ENCODE measurements at places on chromosomes 6 and 20. TPM values are rescaled to one million over a fixed set of nuclear protein-coding genes. Genes with fewer than 3 reads are reported as not detected.

DNA sequence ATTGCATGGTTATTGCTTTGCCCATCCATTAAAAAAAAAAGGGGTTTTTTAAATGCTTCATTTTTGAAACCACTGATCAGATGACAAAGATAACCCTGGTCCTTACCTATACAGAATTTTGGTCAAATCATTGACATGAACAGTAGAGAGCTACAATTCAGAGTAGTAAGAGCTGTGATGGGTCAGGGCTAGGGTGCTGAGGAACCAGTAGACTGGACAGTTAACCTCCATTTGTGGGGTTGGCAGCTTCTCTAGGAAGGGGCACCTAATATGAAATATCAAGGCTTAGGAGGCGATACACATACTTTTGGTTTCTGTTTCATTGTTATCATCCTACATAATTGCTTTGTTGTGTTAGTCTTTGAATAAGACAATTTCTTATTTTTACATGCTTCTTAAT is 55.1 kb downstream of the ORC3 start:
- peak overlapping the region; percentile 52 for H3K27ac ChIP-seq
- H3K4me3 ChIP-seq, result peak overlapping the region; percentile 86
- peaks cover 4% of the 10 kb centered on the region for H3K4me1 ChIP-seq
- DNase-seq, result no peak
- peaks cover 3% of the 10 kb centered on the region for H3K36me3 ChIP-seq

GRCh38 chr6:94859924-94860323 is 717.4 kb upstream of the MANEA start:
- H3K4me1 ChIP-seq, result no peaks in the 10 kb centered on the region
- no peaks in the 10 kb centered on the region for H3K27me3 ChIP-seq
- no peak for DNase-seq

GRCh38 chr6:81594501-81594900 is 158.0 kb downstream of the TENT5A start:
- no peak overlapping the region for H3K27ac ChIP-seq
- no peaks in the 10 kb centered on the region for H3K36me3 ChIP-seq
- H3K4me1 ChIP-seq, result no peaks in the 10 kb centered on the region
- no peak for DNase-seq
- no peak overlapping the region for H3K4me3 ChIP-seq
- no peaks in the 10 kb centered on the region for H3K27me3 ChIP-seq

- H3K27me3 ChIP-seq, result no peaks in the 10 kb centered on the region
- no peak overlapping the region for H3K27ac ChIP-seq
- DNase-seq, result no peak
- H3K36me3 ChIP-seq, result peaks cover 56% of the 10 kb centered on the region
Measured at GRCh38 chr6:158737082-158737709, 82.0 kb downstream of the EZR start.

DNA sequence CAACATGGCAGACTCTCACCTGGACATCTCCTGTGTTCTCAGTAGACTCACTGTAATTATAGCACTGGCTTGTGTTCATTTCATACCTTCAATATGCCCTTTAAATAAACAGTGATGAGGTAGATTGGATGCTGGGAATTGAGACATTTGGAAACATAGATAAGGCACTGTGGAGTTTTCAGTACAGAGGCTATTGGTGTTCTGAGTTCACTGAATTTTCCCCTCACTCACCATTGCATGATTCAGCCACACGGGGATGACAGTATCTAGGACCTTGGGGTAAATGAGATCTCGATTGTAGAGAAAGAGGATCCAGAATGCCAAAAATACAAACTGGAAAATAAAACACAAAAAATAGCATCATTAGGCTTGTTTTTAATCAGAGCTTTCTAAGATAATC is 12.6 kb downstream of the ADTRP start:
- H3K4me1 ChIP-seq, result peaks cover 4% of the 10 kb centered on the region
- H3K36me3 ChIP-seq, result no peaks in the 10 kb centered on the region
- H3K4me3 ChIP-seq, result no peak overlapping the region
- no peaks in the 10 kb centered on the region for H3K27me3 ChIP-seq
- H3K27ac ChIP-seq, result no peak overlapping the region

DNA sequence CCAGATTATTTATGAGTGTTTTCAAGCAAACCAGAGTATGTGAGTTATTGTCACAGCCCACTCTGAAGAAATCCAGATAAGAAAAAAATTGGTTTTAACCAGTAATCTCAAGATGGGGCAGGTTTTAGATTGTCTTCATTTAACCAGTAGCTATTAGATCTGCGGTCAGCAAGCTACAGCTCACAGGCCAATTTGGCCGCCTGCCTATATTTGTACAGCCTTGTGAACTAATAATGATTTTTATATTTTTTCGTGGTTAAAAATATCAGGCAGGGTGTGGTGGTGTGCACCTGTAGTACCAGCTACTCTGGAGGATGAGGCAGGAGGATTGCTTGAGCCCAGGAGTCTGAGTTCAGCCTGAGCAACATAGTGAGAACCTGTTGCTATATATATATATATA is 5.0 kb downstream of the FAM209B start:
- no peaks in the 10 kb centered on the region for H3K36me3 ChIP-seq
- no peak for DNase-seq
- no peak overlapping the region for H3K4me3 ChIP-seq
- H3K4me1 ChIP-seq, result no peaks in the 10 kb centered on the region
- no peak overlapping the region for H3K27ac ChIP-seq

RPP21 gene
- total RNA-seq, result 38.7 TPM

C20orf141 gene
- total RNA-seq, result not detected

RSPH4A gene
- total RNA-seq, result 0.52 TPM

PMEPA1 gene
- total RNA-seq, result 4.0 TPM

CCDC167 gene
- total RNA-seq, result 43.6 TPM
